T-helper 2 cell treated with Interferon-gamma antibody and Interleukin-4, amounts not matched to agents 5 μg/mL and 100 μg/mL, for 36 hours (primary cell): ENCODE measurements at places on chromosomes 7 and 10.

DNA sequence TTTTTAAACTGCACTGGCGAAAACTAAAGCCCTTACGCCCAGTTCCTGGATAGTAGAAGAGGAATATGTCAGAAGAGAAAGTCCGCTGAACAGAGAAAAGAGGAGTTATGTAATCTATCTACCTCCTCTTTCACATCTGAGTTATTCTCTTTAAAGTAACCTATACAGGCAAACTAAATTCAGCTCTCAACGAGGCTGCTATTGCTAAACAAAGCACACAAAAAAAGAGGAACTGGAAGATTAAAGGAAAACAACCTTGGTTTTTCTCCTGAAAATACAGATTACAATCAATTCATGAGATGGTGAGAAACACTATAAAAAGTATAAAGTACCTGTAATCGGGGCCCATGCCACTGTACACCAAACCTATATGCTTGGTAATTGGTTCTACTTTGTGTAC lies 5.8 kb downstream of the PSMA2 start:
- peaks cover 55% of the 10 kb centered on the region for H3K4me1 ChIP-seq
- H3K27me3 ChIP-seq: no peaks in the 10 kb centered on the region
- no peak for DNase-seq
- H3K4me3 ChIP-seq: no peak overlapping the region
- peaks cover 59% of the 10 kb centered on the region for H3K36me3 ChIP-seq

GRCh38 chr10:6337382-6337781 lies 134.7 kb downstream of the PFKFB3 start:
- peaks cover 11% of the 10 kb centered on the region for H3K36me3 ChIP-seq
- H3K4me1 ChIP-seq: peaks cover 1% of the 10 kb centered on the region
- no peak overlapping the region for H3K27ac ChIP-seq

- H3K27ac ChIP-seq: no peak overlapping the region
- H3K27me3 ChIP-seq: no peaks in the 10 kb centered on the region
- H3K36me3 ChIP-seq: peaks cover 58% of the 10 kb centered on the region
- H3K4me1 ChIP-seq: peaks cover 2% of the 10 kb centered on the region
Measured at GRCh38 chr7:44652535-44652934, 46.1 kb downstream of the OGDH start.

GRCh38 chr10:95267251-95267650 lies 23.6 kb downstream of the PDLIM1 start:
- no peak overlapping the region for H3K27ac ChIP-seq
- H3K36me3 ChIP-seq: peaks cover 11% of the 10 kb centered on the region
- H3K4me1 ChIP-seq: peaks cover 5% of the 10 kb centered on the region
- H3K27me3 ChIP-seq: no peaks in the 10 kb centered on the region
- no peak for DNase-seq

- no peaks in the 10 kb centered on the region for H3K36me3 ChIP-seq
- no peak overlapping the region for H3K4me3 ChIP-seq
- no peaks in the 10 kb centered on the region for H3K27me3 ChIP-seq
- H3K4me1 ChIP-seq: peaks cover 4% of the 10 kb centered on the region
- DNase-seq: no peak
Measured at GRCh38 chr10:112778579-112778978, 171.5 kb upstream of the TCF7L2 start.

DNA sequence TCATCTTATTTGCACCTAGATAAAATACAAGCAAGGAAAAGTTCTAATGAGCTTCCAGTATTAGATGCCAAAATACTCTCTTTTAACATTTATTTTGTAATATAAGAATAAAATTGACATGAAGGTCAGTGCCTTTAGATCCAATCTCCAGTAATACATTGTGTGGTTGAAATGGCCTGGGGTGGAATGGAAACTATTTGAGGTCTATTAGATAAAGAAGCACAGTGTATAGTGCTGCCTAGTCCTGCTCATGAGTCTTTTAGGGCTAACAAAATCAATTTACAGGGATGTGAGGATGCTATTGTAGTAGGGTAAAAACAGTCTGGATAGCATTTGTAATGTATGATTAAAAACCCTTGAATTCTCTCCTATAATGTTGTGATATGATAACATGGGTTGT lies 84.5 kb upstream of the ETV1 start:
- no peak overlapping the region for H3K27ac ChIP-seq
- no peak overlapping the region for H3K4me3 ChIP-seq
- no peak for DNase-seq
- H3K36me3 ChIP-seq: no peaks in the 10 kb centered on the region
- H3K27me3 ChIP-seq: no peaks in the 10 kb centered on the region

DNA sequence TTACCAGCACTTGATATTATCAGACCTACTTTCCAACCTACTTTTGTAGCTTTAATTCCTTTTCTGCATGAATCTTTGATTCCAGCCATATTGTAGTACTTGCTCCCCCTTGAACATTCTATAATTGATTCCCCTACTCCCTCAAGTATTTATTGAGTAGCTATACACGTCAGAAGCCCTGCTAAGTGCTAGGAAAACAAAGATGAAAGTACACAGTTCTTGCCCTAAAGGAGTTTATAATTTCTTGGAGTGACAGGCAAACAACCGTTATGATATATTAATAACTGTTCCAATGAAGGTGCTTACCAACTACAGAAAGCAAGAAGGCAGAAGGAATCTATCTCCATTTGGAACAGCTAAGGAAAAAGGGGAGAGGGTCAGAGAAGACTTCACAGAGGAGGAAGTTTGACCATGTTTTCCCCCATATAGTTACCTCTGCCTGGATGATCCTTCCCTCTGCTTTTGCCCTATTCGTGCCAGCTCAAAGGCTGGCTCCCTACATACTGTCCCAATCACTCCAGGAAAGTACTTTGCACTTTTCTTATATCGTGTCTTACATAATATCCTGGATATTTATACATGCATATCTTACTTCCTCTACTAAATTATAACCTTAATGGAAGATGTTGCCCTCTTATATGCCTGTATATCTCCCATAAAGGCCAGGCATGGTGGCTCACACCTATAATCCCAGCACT lies 54.7 kb downstream of the SCD start:
- no peak for DNase-seq
- H3K27me3 ChIP-seq: no peaks in the 10 kb centered on the region
- H3K4me1 ChIP-seq: peaks cover 2% of the 10 kb centered on the region
- no peak overlapping the region for H3K27ac ChIP-seq
- H3K36me3 ChIP-seq: no peaks in the 10 kb centered on the region

DNA sequence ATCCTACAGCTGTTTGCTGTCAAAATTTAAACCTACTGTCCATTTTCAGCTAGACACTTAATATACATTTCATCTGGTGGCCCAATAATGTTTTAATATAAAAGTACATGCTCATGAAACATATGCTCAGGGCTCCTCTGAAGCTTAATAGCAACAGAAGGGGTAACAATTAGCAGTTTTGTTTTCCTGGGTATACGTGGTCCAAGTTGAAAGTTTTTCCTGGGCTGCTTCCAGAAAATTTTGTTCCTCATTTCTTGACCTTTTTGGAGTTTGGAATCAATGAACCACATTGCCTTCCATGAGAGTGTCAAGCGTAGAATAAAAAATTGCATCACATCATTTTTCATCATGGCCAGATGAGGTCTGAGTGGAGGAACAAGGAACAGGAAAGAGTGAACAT lies 537.3 kb upstream of the MGMT start:
- H3K36me3 ChIP-seq: no peaks in the 10 kb centered on the region
- DNase-seq: no peak
- no peak overlapping the region for H3K27ac ChIP-seq
- H3K27me3 ChIP-seq: peaks cover 6% of the 10 kb centered on the region
